CD4-positive, alpha-beta T cell treated with Interferon gamma for 1 hour (primary cell): ENCODE measurements at places on chromosomes 6 and 20.

DNA sequence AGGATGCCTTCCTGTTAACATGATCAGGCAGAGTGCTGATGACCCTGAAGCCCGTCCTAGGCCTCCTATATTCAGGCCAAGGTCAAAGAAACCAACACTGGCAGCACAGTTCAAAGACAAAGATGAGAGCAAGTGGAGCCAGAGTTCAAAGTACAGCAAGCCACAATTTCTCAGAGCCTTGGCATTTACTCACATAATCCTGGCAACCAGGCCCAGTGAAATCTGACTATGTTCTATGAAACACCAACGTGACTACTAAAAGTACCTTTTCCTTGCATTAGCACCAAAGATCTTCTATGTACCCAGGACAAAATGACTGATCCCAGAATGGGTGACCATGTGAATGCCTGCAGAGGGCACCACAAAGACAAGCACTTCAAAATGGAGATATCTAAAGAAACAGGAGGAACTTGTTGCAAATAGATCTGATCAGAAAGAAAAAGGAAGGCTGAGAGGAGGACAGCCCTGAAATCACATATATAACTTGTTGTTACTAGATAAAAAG lies 3.9 kb downstream of the NFS1 start:
- no peak for DNase-seq

- DNase-seq: no peak
These were observed 103.6 kb upstream of the SGK1 start for GRCh38 chr6:134421501-134421900.

- no peak for DNase-seq
These were observed 245.7 kb downstream of the EPM2A start for GRCh38 chr6:145489583-145489982.

- DNase-seq: no peak
These were observed 39.5 kb upstream of the PREP start for GRCh38 chr6:105442369-105442768.

DNA sequence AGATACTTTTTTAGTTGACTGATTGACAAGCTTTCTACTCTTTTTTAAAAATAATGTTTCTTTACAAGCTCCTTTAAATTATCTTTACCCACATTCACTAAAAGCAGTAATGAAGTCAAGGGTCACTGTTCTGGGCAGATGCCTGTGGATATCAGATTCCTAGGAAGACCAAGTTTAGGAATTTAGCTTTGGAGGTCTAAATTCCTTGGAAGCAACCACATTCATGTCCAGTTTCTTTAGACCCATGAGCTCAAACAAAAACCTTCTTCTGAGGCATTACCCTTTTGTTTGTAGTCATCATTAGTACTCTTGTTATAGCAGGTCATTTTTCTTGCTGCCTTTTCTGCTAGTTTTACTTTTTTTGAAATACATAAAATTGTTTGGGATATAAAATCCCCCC lies 462.9 kb upstream of the JAG1 start:
- DNase-seq: no peak
